Ureter (tissue), 1 donor: ENCODE measurements at places on chromosomes 2 and 18.

DNA sequence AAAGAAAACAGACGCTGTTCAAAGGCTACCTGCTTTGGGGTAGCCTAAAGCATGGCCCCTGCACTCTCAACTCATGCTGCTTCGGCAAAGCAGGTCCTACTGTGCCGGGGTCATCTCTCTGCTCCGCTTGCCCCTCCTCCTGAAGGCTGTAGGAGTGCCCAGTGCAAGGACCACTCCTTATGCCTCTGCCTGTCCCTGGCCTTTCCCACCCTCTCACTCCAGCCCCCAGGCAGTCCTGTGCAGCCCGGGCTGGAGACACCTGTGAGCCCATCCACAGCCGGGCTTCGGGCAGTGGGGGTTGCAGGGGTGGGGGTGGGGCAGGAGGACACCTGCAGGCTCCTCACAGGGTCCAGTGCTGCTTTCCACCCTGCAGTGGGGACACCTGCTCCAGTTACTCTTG is 69.1 kb downstream of the ACKR3 start:
- DNase-seq, result peak; percentile 34

DNA sequence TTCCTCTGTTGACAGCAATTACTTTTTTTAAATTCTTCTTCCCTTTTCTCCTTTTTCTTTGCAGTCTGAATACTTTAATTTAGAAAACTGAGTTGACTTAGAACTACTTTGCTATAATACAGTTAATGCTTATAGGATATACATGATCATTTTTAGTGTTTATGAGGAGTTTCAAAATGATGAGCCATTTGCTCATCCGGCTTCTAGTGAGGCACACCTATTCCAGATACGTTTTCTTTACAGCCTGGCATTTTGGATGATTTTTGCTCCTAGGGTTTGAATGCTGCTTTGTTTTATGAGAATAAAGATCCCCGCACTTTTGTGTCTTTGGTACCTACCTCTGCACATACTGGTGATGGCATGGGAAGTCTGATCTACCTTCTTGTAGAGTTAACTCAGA is 52.8 kb downstream of the EIF5B start:
- no peak for DNase-seq

- peak; percentile 28 for DNase-seq
Observed at GRCh38 chr2:26581266-26581990, 59.7 kb downstream of the CIB4 start.

- DNase-seq, result no peak
Observed at GRCh38 chr2:76998704-76999103, 523.5 kb downstream of the LRRTM4 start.

DNA sequence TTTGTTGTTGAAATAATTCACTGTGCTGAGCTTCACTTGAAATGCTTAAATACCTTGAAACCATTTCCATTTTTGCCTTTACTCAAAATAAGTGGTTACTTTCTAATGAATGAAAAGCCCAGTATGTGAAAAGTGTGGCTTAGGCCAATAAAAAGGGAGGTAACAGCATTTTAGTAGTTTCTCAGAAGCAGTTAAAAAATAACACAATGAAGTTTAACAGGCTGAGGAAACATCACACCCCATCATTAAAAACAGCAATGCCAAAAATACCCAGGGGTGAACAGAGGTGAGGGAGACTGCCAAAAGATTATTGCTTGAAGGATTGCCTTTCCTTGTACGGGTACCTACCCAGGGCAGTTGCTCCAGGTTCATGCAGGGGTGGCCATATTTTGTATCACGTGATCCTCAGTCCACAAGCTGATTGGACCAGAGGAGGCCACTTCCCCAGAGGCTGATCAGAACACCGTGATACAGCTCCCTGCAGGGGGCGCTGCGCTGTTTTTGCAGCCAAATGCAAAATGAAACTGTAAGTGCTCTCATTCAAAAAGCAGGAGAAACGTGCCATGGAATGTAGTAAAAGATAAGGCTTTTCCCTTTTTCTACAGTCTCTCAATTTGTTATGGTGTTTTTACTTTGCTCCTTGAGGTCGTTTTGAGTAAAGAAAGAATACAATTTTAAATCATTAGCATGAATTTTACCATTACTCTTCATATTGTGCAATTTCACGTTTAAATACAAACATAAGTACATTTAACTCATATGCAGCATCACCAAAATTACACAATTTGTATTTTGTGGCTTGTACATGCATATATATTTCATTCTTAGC is 70.2 kb upstream of the SH3BP4 start:
- DNase-seq, result peak; percentile 82

DNA sequence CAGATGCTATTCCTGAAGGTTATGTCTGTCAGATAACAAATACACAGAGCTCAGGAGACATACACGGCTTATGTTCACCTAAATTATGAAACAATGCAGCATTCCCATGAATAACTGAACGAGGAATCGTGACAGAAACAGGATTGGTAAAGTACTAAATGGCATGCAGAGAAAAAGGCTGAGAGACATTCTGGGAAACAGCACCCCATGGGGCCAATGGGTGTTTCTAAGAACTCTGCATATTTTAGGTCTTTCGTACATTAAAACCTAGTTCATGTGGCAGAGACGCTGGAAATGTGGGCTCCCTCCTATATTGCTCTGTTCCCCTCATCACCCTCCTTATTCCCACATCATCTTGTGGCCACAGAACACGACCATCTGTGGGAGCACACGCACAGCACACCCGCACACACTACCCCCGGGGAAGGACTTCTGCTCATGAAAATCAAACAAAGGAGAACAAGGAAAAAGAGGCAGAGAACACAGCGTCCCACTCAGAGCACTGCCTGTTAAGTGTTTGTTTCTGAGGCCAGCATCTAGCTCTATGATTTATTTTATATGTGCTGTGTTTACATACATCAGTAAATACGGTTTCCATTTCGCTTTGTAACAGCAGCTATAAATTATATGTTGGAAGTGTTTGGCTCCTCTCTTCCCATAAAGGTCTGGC is 143.6 kb downstream of the AFF3 start:
- no peak for DNase-seq

- DNase-seq, result no peak
Observed at GRCh38 chr2:160139991-160140390, 60.1 kb downstream of the ITGB6 start.

GRCh38 chr2:3001615-3002560 is 375.7 kb downstream of the EIPR1 start:
- DNase-seq, result no peak

GRCh38 chr2:10911291-10912075 is at the start of gene KCNF1:
Gene KCNF1, plus strand, starts transcription at chr2:10911934. Its CDS starts 493 bp downstream, at chr2:10912427.
- DNase-seq, result no peak

DNA sequence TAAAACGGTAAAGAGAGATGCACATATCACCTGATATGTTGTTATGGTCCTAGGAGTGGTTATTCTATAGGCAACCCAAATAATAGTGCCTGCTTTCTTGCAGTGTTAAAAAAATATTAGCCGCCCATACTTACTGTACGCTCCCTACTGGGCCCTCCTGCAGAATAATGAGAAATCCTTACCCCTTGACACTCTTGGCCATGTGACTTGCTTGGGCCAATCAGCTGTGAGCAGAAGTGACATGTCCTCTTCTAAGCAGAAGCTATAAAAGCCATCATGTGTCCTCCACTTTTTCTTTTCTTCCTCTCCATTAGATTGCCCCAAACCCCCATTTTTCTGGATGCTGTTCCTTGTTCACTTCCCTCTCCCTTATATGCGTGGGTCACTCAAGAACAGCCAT is 90.5 kb upstream of the SPRED2 start:
- DNase-seq, result no peak

DNA sequence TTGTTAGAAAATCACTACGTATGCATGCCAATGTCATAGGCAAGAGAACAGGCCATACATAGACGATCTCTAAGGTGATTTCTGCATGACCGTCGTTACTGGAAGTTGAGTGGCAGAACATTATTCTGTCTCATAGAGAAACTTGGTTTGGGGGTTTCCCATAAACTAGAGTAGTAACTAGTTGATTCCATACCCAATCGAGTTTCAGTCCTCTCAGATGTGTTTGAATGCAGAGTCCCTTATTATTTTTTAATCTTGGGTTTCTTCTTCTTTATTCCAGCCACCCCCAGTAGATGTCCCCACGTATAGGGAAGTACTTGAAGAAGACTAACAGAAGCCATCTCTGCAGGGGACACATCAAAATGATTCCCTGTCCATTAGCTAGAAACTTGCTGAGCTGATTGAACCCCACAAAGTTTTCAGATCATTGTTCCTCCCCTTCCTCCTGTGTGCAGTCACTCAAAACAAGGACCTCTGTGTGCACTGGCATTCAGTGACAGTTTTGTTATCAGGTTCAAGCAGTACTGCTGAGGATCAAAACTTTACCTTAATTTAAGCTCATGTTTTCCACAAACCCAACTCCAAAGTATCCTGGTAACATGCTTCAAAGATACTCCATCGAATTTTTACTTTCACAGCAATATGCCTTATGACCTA is 68.4 kb upstream of the CDCA7 start:
- DNase-seq, result no peak

DNA sequence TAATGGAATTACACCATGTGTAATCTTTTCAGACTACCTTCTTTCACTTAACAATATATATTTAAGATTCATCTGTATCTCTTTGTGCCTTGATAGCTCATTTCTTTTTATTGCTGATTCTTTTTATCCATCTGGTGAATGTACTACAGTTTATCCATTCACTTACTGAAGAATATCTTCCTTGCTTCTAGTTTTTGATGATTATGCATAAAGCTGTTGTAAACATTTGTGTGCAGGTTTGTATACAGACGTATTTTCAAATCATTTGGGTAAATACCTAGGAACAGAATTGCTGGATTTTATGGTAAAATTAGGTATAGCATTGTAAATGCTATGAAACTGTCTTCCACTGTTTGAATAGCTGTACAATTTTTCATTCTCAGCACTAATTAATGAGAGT is 592.6 kb upstream of the HS6ST1 start:
- DNase-seq, result no peak

GRCh38 chr2:85170938-85171475 is 37.8 kb downstream of the TCF7L1 start:
- DNase-seq, result no peak

DNA sequence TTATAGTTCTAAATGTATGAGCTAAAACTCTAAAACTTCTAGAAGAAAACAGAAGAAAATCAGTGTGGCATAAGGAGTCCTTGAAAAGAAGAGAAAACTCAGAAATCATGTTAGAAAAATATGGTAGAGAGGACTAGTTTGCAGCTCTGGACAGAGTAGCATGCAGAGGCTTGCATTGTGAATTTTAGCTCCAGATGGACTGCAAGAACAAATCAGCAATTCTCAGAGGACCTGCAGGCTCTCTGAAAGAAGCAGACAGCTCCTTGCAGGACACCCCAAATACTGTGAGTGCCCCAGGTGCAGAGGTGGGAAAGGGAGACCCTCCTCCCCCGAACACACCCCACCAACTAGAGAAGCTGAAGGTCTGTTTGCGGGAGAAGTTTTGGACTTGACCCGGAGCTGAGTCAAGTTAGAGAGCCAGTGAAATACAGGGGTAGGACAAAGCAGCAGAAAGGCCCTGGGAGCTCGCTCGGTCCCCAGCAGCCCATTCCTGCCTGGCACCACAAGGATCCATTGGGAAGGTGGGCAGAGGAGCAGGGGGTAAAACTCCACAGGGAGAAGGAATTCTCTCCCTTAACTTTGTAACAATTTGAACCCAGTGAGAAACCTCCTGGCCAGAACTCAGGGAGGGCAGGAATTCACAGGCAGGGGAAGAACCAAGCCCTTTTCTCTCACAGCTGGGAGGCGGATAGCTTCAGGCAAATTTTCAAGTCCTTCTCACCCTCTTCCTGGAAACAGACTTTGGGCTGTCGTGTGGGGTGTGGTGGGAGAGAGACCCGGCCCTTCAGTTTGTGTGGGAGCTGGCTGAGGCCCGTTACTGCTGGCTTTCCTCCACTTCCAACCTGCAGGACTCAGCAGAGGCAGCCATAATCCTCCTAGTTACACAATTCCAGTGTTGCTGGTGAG is 216.2 kb upstream of the SLC35G4 start:
- no peak for DNase-seq

DNA sequence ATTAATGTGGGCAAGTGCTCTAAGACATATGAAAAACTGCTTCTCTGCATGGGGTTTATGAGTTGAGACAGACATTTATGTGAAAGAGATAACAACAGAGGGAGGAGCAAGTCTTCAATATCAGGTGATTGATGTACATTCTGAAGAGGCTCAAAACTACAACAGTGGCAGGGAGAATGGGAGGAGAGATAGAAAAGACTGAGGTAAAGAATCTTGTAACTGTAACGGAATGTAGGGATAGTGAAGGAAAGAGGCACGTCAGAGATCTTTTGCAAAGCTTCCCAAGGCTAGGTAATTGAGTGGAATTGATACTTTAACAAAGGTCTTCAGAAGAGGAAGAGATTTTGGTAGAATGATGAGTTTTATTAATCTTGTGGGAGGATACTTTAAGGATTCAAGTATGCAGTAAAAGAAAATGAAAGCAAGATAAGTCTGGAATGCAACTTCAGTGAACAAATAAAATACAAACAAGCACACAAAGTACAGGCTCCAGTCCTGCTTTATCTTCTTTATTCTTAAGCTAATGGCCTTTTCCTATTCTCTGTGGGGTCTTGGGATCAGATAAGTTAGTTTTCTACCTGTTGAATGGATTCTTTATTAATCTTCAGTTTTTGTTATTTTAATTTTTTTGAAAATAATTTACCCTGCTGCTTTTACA is 15.0 kb downstream of the SMAD4 start:
- DNase-seq, result no peak

- no peak for DNase-seq
Observed at GRCh38 chr2:46213906-46214305, 83.3 kb upstream of the EPAS1 start.

- DNase-seq, result no peak
Observed at GRCh38 chr2:201654616-201655384, 11.5 kb upstream of the TMEM237 start.

DNA sequence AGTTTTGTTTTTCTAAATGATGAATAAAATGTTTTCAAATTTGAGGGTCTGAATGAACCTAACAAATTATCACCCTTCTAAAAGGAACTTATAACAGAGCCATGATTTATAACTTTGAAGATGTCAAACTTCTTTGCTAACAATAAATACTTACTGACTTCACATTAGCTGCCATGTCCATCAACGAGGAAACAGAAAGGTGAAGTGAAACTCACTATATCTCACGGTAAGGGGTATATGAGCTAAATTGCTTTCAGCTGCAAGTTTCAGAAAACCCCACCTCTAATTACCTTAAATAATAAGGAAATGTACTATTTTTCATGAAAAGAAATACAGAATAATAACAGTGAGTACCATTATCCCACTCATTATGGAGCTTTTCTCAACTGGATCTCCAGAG is 350.8 kb upstream of the NT5C1B start:
- no peak for DNase-seq

GRCh38 chr2:173544641-173545363 is 190.1 kb downstream of the CDCA7 start:
- DNase-seq, result no peak

GRCh38 chr18:27520401-27520800 is 335.3 kb upstream of the CHST9 start:
- no peak for DNase-seq

DNA sequence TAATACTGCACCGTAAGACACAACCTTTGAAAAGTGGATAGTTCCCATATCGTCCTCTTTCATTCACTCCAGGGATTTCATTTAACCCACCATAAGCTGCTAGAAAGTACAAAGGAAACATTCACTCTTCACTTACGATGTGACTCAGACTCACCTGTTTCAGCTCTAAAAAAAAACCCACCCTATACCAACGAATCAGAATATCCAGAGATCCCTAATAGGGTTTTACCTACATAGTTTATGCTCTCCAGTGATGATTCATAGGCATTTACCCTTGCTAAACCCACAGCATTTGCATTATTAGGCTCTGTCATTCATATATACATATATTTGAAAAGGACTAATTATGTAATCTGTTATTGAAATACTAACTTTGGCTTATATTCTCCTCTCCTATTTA is 60.2 kb downstream of the PRPF40A start:
- DNase-seq, result no peak

- DNase-seq, result no peak
Observed at GRCh38 chr18:67408240-67408639, 108.3 kb downstream of the DSEL start.
